Stimulated activated CD4-positive, alpha-beta T cell treated with anti-CD3 and anti-CD28 coated beads, Interleukin-2, amount 100 ng/mL, for 24 hours (primary cell): ENCODE measurements at places on chromosomes 1 and 21.
A peak's percentile ranks its signal among the peaks of the same experiment; 100 is the strongest.

- DNase-seq = no peak
These were observed at the start of gene TMEM61 for GRCh38 chr1:54980528-54981241. TSS of gene TMEM61 (plus strand) at chr1:54980628. CDS start at chr1:54981066, 438 bp downstream.

- DNase-seq = no peak
These were observed 1.3 kb downstream of the C8B start for GRCh38 chr1:56964349-56965017.

- no peak for DNase-seq
These were observed 78.7 kb downstream of the RGL1 start for GRCh38 chr1:183883623-183884022.

DNA sequence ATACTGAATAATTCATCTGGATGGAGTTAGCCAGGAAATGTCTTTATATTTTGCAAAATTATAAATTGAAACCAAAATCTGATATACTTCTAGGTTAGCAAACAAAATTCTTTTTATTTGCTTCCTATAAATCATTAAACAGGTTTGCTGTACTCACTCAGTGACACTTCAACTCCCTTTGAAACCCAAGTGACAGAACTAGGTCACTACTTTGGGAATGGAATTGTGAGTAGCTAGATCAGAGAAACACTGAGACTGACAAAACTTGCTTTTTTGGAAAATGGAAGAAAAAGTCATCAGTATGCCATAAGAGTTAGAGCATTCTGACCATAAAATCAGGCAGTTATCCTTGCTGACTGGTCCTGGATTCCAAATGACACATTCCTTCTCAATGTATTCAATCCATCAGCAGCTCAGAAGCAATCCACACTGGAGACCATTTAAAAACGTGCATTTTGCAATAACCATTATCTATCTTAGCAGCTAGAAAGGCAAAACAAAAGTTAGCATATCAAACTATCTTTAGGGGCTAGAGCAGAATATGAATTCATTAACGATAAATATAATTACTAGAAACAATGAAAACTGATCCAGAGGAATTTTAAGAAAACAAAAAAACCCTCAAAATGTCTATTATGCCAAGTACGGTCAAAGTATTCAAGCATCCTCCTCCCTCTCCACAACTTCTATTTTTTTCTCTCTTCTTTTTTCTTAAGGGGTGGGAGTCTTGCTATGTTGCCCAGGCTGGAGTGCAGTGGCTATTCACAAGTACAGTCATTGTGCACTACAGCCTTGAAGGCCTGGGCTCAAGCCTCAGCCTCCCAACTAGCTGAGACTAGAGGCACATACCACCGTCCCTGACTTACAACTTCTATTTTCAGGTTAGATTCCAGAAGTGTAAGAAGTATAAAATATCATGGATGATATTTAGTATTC is 60.1 kb downstream of the HNRNPR start:
- DNase-seq = no peak

- no peak for DNase-seq
These were observed 62.2 kb downstream of the GORAB start for GRCh38 chr1:170594066-170594626.

DNA sequence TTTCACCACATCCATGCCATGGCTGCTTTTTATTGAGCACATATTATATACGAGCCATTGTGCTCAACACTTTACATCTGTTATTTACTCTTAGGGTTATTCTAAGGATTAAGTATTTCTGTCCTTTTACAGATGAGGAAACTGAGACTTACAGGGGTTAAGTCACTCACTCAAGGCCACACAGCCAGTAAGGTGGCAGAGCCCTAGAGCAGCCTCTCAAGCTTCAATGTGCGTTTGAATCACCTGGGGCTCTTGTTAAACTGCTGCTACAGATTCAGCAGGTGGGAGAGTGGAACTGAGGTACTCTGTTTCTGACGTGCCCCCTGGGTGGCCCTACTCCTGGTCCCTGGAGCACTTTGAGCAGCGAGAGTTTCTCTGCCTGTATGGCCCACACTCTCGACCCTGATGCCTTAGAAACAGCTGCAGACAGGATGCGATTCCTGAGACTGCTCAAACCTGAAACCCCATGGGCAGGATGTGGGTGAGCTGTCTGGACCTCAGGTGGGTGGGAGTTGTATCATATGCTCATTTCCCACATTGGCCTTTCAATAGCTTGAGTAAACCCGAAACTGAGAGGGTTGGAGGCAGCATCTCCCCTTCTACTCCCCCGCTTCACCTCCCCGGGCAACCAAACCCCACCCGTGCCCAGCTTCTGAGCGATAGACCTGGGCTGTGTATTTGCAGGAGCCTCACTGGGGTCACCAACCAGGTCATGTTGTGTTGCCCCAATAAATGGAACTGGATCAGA is 59.3 kb downstream of the MAN1C1 start:
- peak; percentile 80 for DNase-seq

DNA sequence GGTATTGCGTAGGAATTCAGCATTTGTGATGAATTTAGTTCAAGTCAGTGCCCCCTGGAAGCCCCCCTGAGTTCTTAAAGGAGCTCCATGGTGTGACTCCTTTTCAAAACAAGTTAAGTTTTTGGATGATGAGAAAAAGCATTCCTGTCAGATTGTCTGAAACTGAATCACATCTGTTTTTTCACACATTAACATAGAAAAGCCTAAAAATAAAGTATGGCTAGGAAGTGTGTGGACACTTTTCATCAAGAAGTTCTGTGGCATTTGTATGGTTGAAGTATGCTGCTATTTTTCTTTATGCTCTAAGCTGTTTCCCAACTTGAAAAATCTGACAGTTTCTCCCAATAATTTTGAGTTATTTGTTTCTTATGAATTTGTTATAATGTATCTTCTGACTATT is 33.7 kb downstream of the PRDM2 start:
- no peak for DNase-seq
